ENCODE measurements at places on chromosomes 11 and 22.

DNA sequence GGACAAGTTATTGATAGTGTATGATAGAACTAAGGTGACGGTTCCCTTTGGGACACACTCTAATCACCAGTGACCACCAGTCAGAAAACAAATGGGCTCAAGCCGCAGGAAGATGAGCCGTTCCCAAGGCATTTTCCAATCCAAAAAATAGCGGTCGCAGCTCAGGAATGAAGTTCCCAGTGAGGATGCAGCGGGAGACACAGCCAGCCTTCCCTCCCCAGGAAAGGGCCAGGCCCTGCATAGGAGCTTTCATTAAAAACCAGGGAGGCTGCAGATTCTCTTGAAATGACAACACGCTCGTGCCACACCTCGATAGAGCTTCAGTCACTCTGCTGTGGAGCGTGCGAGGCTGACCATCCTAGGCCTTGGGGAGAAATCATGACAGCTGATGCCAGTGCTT is 65.8 kb upstream of the WNT7B start:
- DNase-seq = no peak

DNA sequence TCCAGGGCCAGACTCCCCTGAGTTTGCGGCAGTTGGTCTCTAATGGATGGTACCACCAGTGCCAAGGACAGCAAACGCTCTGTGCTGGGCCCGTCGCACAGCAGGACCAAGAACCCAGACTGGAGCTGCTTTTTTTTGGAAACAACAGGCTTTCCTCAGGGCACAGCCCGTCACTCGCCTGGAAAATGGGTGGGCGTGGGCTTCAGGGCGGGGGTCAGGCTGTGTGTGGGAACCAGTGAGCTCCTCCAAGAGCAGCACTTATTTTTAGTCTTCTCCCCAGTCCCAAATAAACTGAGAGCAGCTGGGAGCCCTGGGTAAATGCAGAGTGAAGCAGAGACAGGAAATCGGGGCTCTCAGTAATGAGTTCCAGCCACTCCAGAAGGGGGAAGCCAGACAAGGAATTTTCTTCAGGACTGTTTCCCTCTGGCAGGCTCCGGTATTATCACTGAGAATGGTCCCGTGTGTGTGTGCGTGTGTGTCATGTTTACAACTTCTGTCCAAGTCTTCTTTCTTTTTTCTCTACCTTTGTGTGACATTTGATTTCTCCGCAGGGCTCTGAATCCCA is 63.0 kb downstream of the PPFIBP2 start:
- no peak for DNase-seq

DNA sequence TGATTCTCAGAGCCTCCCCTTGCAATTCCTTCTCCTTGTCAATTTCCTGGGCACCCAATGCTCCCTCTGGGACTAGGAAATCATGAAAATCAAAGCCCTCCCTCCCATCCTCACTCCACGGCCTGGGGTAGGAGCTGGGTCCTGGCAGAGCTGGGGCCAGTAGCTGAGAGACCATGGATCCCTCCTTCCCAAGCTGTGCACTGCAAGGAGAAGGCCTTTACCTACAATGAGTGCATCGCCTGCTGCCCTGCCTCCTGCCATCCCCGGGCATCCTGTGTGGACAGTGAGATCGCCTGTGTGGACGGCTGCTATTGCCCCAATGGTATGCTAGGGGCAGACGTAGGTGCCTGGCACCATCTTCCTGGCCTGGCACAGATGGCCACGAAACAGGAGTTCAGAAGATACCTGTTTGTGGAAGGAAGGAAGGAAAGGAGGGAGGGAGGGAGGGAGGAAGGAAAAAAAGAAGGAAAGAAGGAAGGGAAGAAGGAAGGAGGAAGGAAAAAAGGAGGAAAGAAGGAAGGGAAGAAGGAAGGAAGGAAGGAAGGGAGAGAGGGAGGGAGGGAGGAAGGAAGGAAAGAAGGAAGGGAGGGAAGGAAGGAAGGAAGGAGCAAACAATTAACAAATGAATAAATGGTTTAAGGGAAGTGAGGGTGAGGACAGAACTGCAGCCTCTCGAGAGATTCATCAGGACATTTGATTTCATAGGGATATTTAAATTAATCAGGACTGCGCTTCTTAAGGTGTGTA is 12.5 kb downstream of the OTOG start:
- DNase-seq = no peak

DNA sequence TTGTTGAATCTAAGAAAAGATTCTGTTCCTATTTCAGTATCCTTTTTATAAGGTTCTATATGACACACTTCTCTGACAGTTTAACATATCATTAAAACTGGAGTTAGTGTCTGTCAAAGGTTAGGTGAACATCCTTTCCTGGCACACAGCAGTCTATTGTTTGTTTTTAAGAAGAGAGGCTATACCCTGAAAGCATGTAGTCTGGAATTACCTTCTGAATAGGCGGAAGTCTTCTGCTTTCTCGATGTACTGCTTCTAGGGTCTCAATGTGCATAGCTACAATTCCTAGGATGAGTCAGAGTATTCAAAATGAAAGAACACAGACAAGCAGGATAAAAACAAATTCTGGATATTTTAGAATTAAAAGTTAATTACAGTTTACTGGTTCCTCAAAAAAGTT is 188.6 kb downstream of the SWAP70 start:
- DNase-seq = no peak

DNA sequence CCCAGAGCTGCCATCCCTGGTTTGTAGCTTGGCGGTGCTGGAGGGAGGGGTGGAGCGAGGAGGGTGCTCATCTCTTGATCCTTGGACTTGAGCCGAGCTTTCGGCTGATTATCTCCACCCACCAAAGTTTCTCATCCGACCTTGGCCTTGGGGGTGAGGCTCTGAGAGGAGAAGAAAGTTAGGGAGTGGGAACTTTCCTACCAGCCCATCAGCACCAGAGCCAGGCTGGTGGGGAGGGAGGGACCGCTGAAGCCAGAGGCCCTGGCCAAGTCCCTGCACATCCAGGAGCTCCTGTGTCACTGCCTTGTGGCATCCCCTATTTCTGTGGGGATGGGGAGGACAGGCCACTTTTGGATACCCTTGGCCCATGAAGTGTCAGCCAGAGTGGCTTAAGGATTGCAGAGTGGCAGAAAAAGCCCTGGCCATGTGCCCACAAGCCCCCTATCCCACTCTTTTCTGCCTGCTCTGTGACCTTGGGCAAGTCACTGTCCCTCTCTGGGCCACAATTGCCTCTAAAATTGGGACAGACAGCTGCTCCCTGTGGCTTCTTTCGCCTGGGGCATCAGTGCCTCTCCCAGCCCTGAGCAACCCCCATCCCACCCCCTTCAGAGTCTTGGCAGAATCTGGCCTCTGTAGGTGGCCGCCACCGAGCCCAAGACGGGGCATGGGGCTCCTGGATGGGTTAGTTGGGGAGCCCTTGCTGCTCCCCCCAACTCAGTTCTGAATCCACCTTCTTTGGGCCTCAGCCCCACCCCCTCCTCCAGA is 10.3 kb downstream of the KCTD17 start:
- no peak for DNase-seq

DNA sequence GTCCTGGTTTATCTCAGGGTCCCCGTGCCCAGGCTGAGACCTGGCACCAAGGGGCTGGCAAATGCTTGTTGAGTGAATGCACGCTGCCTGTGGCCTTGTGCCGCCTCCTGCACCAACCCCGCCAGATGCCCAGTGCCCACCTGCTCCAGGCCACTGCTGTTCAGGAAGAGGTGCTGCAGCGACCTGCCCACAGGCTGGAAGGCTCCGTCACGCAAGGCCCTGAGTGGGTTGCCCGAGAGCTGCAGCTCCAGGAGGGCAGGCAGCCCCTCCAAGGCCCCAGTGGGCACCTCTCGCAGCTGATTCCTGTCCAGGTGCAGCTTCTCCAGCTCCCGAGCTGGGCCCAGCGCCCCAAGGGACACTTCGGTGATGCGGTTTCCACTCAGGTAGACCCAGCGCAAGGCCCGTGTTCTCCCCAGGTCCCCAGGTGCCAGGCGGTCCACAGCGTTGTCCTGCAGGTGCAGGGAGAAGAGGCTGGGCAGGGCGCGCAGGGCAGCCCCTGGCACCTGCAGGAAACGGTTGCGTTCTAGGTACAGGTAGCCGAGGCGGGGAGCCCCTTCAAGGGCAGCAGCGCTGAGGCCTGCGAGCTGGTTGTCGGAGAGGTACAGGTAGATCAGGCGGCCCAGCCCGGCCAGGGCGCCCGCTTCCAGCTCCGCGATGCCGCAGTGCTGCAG is 3.6 kb downstream of the CHADL start:
- DNase-seq = no peak

DNA sequence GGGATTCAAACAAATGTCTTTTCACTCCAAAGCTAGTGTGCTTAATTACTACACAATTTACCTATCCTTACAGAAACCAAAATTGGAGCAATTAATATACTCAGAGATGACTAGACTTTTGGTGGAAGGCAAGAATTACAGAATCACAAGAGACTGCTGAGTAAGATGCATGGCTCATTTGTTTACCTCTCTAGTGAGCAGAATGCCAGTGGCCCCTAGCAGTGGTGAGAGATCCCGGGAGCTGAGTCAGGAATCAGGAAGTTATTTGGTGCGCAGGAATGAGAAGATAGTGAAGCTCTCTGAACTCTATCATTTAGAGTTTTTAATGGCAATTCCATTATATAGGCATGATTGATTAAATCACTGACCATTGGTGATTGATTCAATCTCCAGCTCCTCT is 188.9 kb upstream of the SESN3 start:
- no peak for DNase-seq

DNA sequence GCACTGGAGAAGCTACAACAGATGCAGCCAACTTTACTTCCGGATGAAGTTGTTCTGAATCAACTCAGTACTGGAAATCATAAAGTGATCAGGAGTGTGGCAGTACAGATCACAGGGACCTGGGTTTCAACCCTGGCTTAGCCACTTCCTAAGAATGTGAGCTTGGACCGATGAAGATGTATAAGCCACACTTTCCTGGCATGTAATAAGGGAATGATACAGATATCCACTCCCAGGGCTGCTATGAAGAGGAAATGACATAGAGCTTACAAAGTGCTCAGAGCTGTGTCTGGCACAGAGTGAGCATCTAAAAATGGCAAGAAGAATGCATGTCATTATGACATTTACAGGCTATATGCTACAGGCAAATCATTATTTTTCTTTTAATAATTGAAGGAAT is 378.7 kb downstream of the NTM start:
- no peak for DNase-seq

DNA sequence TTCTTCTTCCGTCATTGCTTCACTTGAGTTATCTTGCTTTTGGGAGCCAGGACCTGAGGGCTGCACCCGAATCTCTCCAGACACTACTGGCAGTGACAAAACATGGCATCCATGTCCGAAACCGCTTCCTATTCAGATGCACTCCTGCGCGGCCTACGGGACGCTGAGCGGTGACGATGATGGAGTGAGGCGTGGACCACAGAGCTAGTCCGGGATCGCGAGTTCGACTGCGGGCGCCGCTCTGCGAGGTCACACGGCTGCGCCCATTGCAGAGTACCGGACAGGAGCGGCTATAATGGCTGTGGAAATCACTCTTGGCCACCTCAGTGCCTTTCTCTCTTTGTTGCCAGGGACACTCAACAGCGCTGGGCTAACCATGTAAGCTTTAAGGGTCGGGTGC is 453.8 kb upstream of the CNTN5 start:
- DNase-seq = no peak

- DNase-seq = no peak
Observed at GRCh38 chr22:38775656-38776055, 18.3 kb downstream of the DNAL4 start.

DNA sequence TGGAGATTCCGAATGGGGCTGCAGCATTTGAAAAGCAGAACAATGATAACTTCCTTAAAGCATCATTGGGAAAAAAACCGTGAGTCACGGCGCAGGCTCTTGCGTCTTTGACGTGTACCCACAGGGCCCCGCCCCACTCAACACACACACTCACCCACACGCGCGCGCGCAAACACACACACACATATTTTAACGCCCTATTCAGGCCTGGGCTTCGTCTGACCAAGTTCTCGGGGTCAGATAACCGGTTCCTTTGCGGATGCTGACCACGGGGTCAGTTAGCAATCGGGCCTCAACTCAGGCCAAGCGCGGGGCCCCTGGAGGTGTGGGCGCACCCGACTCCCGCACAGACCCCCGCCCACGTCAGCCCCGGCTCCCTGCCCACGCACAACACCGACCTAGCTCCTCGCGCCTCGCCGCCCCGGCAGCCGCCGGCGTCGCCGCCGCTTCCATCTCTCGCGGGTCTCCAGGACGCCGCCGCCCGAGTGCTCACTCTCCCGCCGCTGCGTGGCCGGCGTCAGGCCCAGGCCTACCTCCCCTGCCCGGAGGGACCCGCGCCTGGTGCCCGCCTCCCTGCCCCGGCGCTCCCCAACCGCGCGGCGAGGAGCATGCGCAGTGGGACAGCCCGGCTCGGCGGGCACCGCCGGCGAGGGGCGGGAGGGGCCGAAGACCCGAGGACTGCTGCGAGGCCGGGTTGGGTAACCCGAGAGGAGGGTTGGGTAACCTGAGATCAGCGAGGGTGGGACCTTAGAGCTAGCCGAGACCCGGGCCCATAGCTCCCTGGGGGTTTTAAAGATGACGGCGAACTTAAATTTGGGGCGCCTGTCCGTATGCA is at the start of gene SLC36A4:
Gene SLC36A4 (minus strand): TSS at position 612 of the 835 bp plus-strand sequence. CDS start 159 bp downstream, at position 453.
- DNase-seq = peak; percentile 84

DNA sequence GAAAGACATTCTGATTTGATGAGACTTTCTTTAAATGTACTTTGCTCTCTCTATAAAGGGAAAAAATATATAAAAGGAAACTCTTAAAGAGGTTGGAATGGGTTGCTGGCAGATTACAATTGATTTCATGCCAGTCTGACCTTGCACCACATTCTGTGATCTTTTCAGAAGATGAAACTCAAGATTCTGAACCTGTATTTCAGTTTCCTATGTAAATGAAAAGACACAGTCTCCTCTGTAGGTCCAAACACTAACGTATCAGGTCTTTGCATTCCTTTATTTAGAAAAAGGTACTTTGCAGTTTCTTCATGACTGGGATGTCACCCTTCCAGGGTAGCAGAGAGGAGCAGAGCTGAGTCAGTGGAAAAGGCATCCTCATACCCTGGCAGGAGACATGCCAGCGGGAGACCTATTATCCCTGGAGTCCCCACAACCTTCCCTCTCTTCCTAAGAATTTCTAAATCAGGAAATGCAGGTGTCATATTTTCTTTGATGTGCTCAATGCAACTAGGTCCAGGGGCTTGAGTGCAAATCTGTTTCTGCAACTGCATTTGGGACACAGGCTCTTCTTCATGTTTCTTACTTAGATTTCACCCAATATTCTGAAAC is 282.6 kb downstream of the CADM1 start:
- no peak for DNase-seq

DNA sequence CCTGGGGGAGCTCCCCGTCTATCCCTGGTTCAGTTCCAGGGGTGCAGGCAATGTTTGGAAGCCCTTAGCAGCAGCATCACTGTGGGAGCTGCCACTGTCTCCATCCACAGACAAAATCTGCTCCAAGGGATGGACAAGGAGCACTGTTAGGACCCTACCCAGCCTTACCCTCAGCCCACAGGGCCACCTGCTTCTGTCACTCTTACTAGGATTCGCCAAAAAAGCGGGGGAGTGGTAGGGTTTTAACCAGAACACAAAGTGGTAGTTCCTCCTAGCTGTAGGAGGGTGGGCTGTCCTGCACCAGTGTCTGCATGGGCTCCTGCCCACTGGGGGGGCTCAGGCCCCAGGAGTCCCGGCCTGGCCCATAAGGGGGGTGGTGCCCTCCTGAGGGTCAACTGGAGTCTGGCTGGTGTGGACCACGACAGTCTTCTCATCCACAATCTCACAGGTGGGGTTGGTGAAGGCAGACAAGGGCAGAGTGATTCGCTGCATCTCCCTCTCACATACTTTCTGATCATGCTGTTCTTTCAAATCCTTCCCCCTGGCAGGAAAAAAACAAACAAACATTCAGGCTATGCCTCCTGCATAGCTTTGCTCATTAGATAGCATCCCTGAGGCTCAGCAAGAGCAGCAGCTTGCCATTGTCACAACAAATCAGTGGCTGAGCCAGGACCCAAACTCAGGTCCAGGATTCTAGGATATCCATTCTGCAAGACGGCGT is 9.4 kb downstream of the PIK3IP1 start:
- no peak for DNase-seq

GRCh38 chr22:30909306-30909705 is 59.3 kb downstream of the MORC2 start:
- no peak for DNase-seq

All from stimulated activated CD8-positive, alpha-beta memory T cell treated with anti-CD3 and anti-CD28 coated beads, Interleukin-7, amount 100 ng/mL, for 48 hours (primary cell).